ENCODE measurements at places on chromosomes 7 and 10.
A peak's percentile ranks its signal among the peaks of the same experiment; 100 is the strongest.

GRCh38 chr7:122132341-122132740, 11.7 kb downstream of the AASS start:
- DNase-seq = no peak

- no peak for DNase-seq
Measured at GRCh38 chr7:69796416-69796815, 198.1 kb downstream of the AUTS2 start.

DNA sequence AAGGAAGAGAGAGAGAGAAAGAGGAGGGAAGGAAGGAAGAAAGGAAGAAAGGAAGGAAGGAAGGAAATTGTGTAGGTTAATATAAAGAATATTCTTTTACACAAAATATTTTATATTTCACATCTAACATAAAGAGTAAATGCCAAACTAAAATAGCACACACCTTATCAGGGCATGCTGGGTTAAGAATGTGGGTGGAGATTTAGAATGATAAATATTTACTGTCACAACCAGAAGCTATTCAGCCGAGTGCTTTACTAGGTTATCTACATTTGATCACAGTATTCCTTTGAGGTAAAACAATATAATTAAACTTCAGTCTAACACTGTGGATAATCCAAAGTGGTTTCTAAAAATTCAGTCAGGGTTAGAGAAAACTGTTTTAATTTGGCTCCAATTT, 103.3 kb downstream of the SEMA3A start:
- no peak for DNase-seq

DNA sequence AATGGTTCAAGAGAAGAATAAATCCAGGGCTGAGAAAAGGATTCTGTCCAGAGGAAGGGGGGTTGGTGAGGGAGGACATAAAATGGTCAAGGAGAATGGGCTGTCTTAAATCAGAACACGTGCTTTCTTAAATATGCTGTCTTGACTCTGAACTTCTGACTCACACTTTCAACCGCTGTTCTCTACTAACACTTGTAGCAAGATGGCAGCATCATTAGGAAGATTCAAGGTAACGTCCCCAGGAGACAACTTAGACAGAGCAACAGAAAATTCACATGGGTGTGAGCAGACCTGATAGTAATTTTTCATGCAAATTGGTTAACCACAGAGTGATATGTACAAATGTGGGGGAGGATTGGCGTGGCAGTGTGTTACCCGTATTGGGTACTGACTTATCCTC, 126.8 kb upstream of the GALNT17 start:
- DNase-seq = no peak

DNA sequence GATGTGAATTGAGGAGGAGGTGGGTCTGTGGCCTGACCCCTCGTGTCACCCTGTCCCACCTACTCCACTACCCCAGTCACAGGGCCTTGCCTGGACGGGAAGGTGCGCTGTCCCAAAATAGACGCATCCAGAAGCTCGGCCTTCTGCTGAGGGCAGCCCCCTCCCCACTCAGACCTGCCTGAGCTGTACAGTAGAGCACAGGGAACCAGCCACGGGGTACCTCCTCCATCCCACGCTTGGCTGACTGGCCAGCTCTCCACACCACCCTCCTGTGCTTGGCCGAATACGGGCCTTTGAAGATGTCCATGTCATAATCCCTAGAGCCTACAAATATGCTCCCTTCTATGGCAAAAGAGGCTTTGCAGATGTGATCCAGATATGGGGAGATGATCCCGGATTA, 88.3 kb downstream of the CHST15 start:
- DNase-seq = no peak

GRCh38 chr10:49600046-49600445, 10.1 kb upstream of the SLC18A3 start:
- DNase-seq = no peak

DNA sequence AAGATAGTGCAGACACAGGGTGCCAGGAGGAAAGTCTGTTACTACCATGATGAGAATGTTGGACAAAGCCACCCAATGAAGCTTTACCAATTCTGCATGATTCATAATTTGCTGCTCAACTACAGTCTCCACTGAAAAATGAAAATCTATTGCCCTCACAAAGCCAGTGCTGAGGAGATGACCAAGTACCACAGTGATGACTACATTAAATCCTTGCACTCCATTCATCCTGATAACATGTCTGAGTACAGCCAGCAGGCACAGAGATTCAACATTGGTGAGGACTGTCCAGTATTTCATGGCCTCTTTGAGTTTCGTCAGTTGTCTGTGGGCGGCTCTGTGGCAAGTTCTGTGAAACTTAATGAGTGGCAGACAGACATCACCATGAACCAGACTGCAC, 144.0 kb downstream of the PLCE1 start:
- DNase-seq = no peak

DNA sequence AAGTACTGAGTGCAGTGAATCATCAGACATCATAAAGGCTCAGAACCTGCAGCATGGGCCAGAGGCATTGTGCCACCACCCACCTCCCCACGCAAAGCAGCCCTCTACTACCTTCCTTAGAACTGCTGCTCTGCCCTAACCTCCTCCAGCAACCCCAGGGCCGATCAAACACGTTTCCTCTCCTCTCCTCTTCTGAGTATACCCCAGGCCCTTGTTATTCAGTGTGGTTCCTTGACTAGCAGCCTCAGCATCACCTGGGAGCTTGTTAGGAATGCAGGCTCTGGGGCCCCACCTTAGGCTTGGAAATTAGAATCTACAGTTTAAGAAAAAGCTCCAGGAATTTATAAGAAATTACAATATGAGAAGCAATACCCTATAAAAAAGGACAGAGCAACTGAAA, 33.2 kb downstream of the DYDC1 start:
- DNase-seq = no peak

- peak; percentile 85 for DNase-seq
Measured at GRCh38 chr10:59362959-59363381, 621 bp upstream of the FAM13C start.

- peak; percentile 74 for DNase-seq
Measured at GRCh38 chr7:155190688-155191087, 107.0 kb upstream of the INSIG1 start.

GRCh38 chr7:121436136-121436535, 40.0 kb upstream of the FAM3C start:
- DNase-seq = no peak

DNA sequence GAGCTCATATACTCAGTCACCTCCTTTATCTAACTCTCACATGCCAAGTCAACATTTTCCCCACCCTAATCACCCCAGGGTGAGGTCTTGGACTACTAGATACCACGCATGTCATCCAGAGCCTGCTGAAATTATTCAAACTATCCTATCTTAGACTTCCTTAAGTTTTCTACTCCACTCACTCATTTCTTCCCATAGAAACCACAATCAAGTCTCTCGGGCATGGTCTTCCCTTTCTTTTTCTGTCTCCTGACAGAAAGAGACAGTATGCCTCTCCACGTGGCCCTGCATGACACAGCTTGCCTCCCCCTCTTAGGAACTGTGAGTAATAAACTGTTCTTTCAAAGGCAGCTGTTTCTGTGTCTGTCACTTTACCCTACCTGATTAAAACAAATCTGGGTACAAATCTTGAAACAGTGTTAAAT, 29.4 kb downstream of the TAS2R41 start:
- no peak for DNase-seq

DNA sequence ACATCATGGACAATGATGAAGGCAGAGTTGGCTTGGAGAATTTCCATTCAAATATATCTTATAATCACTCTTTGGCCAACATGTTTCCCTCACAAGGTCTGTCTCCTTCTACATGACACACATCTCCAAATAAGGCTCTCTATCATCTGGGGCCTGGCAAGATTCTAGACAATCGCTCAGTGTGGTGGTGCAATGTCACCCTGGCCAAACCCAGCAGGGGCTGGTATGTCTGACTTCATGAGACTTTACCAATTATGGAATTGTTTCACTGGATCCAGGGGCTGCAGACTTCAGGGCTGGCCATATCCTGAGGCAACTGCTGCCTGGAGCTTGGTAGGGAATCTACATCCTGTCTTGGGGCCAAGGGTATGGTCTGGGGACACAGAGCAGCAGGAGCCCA, 319.0 kb downstream of the PLXNA4 start:
- DNase-seq = no peak

- DNase-seq = no peak
Measured at GRCh38 chr7:108038986-108039385, 36.0 kb upstream of the LAMB1 start.

DNA sequence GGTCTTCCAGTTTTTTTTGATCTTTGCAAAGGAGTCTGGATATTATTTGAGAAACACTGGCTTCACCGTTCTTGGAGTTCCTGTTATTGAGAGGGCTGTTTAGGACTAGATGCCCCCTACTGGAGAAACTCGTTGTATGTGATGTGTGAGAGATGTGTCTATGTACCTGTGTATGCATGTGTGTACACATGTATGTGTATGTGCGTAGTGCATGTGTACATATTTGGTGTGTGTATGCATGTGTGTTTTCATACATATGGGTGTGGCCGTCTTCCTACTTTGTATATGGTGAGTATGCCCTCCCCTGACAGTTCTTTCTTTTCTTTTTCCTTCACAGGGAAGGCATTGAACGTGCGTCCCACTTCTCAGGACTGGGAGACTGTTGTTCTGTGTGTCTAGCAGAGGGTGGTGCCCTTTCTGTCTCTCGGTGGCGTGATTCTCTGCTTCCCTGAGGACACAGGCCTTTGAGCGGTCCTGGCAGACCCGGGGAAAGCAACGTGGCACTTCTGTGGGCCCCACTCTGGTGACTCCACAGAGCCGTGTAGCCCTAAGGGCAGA, 3.0 kb upstream of the CALHM3 start:
- peak; percentile 71 for DNase-seq

DNA sequence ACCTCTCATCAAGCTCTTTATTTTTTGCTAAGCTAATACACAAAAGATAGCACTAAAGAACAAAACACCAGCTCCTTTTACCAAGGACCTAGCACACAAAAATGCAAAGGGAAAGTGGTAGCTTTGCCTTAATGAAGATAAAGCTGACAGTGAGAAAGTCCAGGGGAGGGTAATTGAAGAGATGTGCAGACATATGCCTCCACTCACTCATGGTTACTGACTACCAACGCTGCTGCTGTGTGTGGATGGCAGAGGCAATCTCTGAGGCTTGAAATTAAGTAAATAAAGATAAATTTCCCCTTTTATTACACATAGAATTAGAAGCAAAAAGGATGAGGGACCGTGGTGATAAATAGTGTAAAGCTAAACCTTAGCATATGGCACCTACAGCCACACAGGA, 87.0 kb downstream of the HGF start:
- no peak for DNase-seq

- peak; percentile 83 for DNase-seq
Measured at GRCh38 chr7:94223375-94224084, 171.2 kb upstream of the COL1A2 start.

GRCh38 chr10:130353928-130354572, 217.9 kb downstream of the GLRX3 start:
- DNase-seq = no peak

- DNase-seq = no peak
Measured at GRCh38 chr10:11141571-11142091, 124.0 kb downstream of the CELF2 start.

DNA sequence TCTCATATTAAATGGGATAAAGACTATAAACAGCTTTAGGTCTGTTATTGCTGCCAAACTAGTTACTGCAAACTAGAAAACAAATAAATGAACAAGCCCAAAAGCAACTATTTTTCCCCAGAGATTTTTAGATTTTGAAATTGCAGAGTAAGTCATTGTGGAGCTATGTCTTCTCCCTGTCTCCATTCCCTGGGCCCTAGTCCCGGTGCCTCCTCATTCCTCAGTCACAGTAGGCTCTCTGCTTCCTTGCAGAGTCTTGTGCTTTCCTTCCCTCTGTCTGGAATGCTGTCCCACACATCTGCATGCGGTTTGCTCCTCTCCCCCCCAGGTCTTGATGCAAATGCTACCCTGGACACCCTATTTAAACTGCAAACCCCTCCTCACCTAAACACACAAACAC, 4.0 kb downstream of the PNLIPRP3 start:
- DNase-seq = no peak

- no peak for DNase-seq
Measured at GRCh38 chr7:128236924-128237586, 4.0 kb upstream of the LEP start.

DNA sequence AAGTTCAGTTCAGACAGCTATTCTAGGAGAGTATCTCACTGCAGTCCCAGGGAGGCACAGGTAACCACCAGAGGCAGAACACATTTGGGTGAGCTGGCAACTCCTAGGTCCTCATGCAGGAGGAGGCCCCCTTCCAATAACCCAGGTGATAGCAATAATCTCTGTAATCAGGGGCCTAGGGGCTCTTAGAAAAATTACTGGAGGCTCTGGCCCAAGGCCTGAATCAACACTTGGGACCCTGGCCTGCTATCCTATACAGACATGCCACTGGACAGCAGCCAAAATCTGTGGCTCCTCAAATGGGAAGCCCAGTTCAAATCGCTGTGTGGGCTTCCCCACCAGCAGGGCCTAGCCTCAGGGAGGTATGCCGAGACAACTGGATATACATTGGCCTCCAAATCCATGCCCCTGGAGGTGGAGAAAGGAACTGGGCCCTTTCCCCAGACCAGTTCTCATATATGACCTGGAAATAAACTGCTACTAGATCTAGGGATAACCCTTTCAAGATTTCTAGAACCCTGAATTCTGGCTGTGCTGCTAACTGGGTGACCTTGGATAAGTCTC, 1.6 kb downstream of the AVPI1 start:
- peak; percentile 52 for DNase-seq

GRCh38 chr7:604884-605531, 85.4 kb upstream of the PDGFA start:
- no peak for DNase-seq

- no peak for DNase-seq
Measured at GRCh38 chr7:20284003-20284770, 46.5 kb upstream of the ITGB8 start.

DNA sequence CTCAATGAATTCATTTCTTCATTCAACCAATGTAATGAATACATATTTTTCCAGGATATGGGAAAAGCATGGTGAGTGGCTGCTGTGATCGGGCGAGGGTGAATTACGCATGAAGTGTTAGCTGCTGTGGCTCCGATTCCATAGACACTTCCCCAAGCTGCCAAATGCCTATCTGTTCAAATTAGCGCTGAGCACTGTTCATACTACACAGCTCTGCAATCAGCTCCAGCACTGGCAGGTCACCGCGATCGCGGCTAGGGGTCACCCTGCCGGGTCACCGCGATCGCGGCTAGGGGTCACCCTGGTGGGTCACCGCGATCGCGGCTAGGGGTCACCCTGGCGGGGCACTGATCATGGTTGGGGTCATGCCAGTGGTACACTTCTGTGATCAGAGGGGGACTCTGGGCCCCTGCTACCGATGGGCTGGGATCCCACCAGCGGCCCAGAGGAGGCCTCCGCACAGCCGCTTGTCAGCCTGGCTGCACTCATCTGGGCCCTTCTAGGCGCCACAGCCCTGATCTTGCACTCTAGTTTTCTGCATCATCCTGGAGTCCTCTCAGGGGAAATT, 49.3 kb downstream of the JAKMIP3 start:
- DNase-seq = no peak

DNA sequence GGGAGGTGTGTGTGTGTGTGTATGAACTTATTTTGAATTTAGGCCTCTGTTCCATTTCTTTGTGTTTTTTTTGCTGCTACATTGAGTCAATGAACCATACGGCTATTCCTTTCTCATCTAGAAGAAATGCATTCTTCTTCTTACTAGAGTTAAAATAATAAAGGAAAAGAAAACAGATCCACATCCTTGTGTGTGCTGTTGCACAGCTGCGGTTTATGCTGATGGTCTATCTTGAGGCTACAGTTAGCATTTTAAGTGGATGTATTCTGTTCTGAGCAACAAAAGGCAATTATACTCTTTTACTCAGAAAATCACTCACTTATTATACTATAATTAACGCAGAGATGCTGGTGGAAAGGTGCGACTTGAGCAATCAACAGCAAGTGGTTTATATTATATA, 615.0 kb upstream of the MBL2 start:
- no peak for DNase-seq
